Astrocyte (in vitro differentiated cells and primary cell): ENCODE measurements at places on chromosomes 13 and 19. TPM values are rescaled to one million over a fixed set of nuclear protein-coding genes. Genes with fewer than 3 reads are reported as not detected.

GRCh38 chr19:48461982-48462655, 6.7 kb downstream of the KCNJ14 start:
- no peak for DNase-seq

DNA sequence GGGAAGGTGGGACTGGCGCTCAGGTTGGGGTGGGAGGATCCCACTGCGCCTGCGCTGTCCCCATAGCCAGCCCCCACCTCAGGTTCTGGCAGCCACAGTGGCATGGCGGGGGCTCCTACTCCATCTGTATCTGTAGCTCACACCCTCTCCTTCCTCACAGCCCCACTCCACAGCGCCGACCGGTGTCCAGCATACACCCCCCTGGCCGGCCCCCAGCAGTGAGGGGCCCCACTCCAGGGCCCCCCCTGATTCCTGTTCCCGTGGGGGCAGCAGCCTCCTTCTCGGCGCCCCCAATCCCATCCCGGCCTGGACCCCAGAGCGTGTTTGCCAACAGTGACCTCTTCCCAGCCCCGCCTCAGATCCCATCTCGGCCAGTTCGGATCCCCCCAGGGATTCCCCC, 6.0 kb downstream of the TMED1 start:
- no peak for DNase-seq

The RNF225 gene
- 0.36 and 0.41 TPM in 2 replicates for total RNA-seq

DNA sequence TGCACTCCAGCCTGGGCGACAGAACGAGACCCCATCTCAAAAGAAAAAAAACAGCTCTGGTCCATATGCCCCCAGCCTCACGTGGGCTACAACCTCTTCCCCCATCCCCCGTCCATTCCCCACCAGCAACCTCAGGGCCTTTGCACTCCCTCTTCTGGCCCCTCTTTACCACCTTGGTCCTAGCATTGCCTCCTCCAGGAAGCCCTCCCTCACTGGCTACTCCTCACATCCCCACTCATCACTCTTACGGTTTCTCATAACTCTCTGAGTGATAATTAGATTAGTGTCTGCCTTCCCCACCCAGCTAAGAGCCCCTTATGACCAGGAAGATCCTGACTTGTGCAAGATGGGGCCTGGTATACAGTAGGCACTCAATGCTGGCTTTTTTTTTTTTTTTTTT, 30.8 kb downstream of the IL12RB1 start:
- no peak for DNase-seq

GRCh38 chr19:5298471-5298901, 42.1 kb downstream of the PTPRS start:
- DNase-seq: no peak

The ZNF560 gene
- total RNA-seq: not detected in 2 replicates

The SERTAD3 gene
- 49.7 and 58.5 TPM in 2 replicates for total RNA-seq

DNA sequence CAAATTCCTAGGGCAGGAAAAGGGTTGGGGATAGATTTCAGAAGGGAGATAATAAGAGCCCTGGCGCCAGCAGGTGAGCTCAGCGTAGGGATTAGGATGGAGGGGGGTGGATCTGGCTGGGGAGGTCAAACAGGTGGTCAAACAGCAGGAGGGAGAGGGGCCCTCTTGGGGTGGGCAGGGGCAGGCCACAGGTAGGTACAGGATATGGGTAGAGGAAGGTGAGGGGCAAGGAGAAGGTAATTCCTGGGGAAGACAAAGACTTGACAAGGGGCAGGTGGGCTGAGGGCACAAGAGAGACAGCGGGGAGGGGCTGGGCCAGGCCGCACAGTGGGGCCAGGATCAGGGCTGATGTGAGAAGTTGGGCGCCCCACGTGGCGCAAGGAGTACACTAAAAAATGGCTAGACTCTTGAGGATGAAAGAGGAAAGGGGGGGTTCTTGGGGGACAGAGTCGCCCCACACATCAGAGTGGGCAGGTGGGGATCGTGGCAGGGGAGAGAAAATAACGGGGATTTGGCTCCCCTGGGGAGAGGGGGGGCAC, 713 bp downstream of the KRI1 start:
- DNase-seq: no peak

- DNase-seq: no peak
Observed at GRCh38 chr13:74273581-74273980, 139.4 kb upstream of the KLF12 start.
